Fibroblast of mammary gland (primary cell): ENCODE measurements at places on chromosomes 12 and 14.

- no peak for DNase-seq
These were observed 36.0 kb downstream of the ACTN1 start for GRCh38 chr14:68943107-68943506.

GRCh38 chr12:68980476-68981212, 47.7 kb upstream of the CPM start:
- no peak for DNase-seq

DNA sequence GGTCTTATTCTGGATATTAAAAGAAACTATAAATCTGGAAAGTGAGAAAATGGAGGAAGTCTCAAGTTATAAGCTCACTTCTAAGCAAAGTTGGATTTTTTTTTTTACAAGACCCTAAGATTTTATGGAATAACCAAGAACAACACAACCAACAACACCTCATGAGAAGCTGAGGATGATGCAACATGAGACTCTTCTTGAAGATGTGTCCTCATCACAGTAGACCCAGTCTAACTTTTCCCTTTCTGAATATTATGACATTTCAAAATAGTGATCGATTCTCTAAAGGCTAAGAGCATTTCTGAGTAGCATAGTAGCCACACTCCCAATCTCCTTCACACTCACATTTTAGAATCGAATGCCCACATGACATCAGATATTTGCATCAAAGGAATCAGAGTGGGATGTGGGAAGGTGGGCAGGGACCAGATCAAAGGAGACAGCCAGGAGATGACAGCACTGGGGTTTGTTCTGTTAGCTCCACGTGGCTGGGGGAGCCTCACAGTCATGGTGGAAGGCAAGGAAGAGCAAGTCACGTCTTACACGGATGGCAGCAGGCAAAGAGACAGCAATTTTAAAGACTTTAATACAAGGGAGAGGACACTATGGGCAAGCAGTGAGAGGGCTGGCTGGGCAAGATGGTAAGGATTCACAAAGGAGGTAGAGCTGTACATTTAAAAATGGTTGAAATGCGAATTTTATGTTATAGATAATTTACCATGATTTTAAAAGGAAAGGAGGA, 90.7 kb upstream of the MYL2 start:
- no peak for DNase-seq

- DNase-seq = no peak
These were observed 106.9 kb upstream of the DYRK2 start for GRCh38 chr12:67541625-67541991.

DNA sequence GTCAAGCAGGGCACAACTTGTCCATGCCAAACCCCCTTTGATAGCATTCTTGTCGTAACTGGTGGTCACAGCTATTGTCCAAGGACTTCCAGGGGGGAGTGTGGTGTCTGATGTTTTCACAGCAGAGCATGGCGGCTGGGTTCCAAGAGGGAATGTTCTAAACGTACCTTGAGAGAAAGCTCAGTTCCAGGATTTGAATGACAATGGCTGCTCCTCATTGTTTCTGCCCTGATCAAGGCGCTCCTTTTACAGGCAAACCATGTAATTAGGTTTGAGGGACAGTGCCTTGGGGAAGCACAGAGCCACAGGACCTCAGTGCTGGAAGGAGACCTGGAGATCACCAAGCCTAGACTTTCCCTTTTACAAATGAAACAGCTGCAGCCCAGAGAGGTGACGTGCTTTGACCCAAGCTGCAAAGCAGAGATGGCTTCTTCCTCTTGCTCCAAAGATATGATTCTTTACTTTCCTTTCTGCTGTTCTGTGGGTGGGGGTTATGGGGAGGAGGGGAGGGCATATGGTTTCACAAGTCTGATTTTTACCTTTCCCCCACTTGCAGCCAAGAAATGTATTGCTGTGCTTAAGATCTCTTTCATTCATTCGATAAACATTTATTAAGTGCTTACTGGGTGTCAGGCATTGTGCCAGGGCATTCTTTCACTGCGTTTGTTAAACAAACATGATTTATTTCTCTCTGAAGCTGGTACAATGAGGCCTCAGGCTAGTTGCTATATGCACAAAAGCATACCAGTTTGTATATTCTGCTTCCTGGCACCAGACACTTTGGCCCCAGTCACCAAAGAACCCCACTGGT, 172.8 kb downstream of the KTN1 start:
- peak; percentile 55 for DNase-seq

GRCh38 chr14:101217616-101218371, 314.3 kb upstream of the RTL1 start:
- no peak for DNase-seq

DNA sequence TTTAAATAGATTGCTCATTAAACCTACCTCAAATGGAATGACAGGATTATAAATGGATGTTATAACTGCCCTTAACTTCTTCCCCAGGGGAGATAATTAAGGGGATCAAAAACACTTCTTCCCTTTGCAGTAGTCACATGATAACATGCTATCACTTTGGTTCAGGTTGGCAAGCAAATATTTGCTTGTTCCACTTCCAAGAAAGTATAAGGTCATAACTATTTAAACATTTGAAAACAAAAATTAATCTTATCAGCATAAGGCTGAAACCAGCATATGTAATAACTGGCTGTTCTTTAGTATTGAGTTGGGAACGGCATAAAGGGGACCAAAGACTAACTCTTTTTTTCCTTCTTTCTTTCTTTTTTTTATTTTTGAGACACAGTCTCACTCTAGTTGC, 2.4 kb upstream of the LYZ start:
- DNase-seq = no peak

DNA sequence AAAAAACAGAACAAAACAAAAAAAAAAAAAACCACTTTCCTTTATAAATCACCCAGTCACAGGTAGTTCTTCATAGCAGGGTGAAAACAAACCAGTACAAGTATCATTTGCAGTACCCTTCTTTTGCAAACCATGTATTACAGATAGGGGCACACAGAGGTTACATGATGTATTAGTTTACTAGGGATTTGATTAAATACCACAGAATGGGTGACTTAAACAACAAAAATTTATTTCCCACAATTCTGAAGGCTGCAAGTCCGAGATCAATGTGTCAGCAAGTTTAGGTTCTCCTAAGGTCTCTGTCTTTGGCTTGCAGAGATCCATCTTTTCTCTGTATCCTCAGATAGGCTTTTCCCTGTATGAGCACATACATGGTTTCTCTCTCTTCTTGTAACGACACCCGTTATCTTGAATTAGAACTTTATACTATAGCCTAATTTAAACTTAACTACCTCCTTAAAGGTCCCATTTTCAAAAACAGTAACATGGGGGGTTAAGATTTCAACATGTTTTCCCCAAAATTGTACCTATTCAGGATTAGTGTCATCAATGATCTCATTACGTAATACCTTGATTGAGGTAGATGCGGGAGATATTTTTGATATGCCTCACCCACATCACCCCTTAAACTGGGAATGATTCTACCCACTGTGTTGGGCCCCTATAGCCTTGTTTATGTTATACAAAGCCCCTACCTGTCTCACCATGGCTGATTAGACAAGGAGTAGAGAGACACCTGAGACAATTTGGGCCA, 3.5 kb upstream of the CEP128 start:
- peak; percentile 42 for DNase-seq

DNA sequence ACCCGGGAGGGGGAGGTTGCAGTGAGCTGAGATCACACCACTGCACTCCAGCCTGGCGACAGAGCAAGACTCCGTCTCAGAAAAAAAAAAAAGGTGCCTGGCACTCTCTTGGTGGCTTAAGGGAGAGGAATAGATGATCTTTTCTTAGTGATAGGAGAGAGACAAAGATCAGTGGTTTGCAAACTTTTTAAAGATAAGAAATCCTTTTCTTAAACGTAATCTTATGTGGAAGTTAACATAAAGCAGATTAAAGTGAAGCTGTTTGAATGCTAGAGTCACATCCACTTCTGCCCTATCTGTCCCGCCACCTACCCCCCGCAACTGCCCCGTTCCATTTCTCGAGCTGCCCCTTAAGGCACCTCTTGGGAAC, 6.3 kb upstream of the NINJ2 start:
- DNase-seq = no peak

- no peak for DNase-seq
These were observed 69.1 kb downstream of the ASCL4 start for GRCh38 chr12:107843351-107844311.

- no peak for DNase-seq
These were observed 126.2 kb downstream of the IPO8 start for GRCh38 chr12:30569426-30569825.

DNA sequence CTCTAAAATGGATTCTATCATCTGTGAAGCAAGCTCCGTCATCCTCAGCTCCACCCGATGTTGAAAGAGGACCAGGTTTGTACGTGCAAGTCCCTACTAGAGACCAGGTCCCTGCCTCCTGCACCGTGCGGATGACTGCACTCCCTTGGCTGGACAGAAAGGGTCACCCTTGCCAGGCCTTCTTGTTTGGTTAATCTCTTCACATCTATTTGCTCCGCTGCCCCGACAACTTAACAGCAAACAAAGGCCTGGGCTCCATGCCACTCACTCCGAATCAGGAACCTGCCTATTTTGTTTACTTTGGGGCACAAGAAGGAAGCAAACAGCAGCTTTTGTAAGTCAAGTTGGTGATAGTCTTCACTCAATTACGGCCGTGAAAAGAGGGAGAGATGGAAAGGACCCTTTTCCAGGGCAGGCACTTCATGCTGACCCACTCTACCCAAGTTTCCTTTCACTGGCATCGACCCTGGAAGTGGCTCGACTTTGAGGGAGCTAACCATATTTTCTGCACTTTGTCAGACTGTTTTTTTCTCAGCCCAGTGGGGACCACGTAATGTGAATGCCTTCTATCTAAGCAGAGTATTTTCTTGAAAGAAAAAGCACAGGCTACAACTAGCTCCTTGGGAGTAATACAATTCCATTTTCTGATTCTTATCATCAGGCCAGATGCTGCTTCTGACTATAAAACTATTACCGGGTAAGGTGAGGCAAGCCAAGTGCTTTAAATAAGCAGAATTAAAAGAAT, 202.6 kb downstream of the FOXN3 start:
- no peak for DNase-seq

DNA sequence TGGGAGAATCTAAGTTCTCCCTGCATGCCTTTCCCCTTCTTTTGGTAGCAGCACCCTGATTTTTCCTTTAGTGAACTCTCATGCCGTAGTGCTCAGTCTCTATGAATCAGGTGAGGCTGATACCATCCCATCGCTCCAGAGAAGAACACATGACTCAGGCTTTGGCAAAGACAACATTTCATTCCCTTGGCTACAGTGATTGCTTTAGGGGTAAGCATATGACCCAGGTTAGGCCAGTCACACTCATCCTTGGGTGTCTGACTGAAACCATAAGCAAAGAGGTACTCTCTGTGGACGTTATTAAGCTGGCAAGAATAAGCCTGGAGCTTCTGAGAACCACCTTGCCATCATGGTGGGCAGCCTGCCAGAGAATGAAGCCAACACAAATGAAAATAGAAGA, 141.8 kb downstream of the MYRFL start:
- DNase-seq = peak; percentile 83

DNA sequence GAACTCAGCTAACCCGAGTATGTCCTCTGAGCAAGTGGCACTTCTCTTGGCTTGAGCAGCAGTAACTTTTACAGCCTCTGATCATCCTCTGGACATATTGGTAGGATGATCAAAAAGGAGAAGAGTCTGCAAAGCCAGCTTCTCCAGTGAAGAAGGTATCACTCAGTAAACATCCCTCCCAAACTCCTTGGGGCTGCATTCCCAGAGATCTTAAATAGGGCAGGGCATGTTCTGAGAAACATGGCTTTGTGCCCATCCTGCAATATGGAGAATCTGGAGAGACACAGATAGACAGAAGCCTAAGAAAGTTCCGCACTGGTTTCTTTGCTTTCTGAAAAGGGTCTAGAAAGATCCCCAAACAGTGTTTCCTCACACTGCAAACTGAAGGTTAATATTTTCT, 65.4 kb downstream of the RBM19 start:
- no peak for DNase-seq

DNA sequence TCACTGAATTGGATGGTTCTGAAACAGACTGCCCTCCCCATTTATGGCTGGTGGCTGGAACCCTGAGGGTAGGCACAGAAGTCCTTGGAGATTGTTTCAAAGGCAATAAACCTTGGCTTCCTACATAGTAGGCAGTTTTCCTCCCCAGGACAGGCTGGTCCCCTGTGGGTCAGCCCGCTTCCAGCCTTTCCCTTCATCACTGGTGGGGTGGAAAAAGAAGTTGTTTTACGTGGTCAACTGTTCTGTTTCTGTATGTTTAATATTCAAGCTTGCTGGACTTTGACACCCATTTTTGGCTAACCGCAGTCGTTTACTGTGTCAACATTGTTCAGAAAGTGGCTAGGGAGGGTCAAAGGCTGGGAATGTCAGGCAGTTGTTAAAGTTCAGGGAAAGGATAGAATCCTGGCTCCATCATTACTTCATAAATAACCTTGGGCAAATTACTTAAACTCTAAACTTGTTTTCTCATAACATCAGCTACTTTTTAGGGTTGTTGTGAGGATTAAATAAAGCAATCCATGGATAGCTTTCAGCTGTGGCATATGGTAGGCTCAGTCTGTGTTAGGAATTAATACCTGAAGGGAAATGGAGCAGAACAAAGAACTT, 2.4 kb downstream of the KLHDC2 start:
- DNase-seq = peak; percentile 25

DNA sequence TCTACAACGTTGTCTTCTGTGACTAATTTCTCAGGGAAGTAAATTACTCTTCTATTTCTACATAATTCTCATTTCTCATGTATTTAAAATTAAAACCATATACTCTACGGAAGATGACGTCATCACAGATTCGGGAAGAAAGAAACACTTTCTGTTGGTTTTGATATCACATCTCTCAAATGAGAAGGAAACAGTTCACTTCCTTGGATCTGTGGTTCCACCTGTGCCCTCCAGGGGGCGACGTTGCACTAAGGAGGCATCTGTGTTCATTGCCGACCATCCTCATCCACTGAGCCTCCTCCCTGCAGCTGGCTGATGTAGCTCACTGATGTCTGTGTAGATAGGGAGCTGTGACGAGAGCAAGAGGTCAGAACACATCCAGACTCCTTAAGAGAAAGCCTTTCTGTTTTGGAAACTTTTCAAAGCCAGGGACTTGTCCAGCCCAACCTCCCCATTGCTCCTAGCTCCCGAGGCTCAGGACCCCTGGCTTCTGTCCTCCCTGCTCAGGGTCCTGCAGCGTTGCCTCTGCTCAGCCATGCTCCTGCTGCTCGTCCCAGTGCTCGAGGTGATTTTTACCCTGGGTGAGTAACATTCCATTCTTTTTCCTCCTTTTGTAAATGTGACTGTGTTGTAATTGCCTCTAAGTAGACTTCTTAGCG, 172.7 kb upstream of the OR4E1 start:
- DNase-seq = peak; percentile 7

- no peak for DNase-seq
These were observed 4.2 kb downstream of the CSRP2 start for GRCh38 chr12:76874491-76875190.

GRCh38 chr12:53218551-53219291, 11.7 kb upstream of the ITGB7 start:
- peak; percentile 45 for DNase-seq
